Endothelial cell of umbilical vein (primary cell): ENCODE measurements at places on chromosomes 16 and 17.
A peak's percentile ranks its signal among the peaks of the same experiment; 100 is the strongest.

DNA sequence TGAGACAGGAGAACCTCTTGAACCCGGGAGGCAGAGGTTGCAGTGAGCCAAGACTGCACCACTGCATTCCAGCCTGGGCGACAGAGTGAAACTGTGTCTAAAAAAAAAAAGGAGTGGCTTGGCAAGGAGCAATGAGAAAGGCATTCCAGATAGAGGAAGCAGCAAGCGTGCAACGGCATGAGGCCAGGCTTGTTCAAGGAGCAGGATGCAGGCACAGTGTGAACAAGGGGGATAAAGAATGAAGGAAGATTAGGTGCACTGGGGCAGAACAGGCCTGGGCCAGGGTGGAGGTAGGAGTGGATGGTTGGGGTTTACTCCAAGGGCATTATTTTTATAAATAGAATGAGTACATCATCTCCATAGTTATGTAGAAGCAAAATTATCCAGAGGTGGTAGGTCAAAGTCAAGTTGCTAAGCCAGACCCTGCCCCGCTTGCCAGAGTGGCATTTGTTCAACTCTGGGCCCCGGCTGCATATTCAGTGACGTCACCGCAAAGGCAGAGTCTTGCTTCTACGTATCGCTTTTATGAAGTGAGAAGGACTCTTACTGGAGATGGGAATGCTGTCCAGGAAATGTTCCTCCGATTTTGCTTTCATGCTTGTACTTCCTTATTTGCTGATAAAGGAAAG, 100.2 kb downstream of the KATNIP start:
- peak; percentile 25 for DNase-seq

DNA sequence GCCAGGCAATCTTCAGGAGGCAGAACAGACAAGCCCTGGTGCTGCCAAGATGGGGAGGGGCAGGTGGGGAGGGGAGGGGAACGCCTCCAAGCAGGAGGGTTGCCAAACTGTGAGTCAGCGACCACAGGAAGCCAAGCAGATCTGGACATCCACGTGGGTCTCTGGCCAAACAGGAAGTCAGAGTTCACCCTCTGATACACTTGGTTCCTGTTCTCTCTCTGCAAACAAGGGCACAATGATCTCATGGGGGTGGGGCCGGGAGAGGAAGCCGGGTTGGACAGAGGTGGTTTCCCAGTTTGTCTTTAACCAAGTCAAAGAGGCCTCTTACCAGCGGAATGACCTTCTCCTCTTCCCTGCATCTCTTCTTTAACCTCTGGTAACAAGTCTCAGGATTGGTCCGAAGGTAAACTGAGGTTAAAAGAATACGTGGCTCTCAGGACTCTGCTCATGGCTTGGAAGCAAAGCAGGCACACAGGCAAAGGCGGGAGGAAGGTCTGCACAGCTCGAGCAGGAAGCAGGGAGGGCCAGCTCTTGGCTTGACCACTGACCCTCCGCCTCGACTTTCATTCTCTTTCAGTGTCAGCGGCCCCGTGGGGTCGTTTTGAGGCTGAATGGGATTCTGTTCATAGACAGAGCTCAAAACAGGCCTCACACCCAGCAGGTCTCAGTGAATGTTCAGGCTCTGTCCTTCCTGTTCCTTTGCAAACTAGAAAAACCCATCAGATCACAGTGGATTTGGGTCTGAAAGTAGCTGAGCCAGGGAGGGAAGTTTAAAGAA, 32.9 kb downstream of the TK2 start:
- peak; percentile 100 for DNase-seq

GRCh38 chr17:63573634-63574033, 23.4 kb downstream of the DCAF7 start:
- DNase-seq: no peak

DNA sequence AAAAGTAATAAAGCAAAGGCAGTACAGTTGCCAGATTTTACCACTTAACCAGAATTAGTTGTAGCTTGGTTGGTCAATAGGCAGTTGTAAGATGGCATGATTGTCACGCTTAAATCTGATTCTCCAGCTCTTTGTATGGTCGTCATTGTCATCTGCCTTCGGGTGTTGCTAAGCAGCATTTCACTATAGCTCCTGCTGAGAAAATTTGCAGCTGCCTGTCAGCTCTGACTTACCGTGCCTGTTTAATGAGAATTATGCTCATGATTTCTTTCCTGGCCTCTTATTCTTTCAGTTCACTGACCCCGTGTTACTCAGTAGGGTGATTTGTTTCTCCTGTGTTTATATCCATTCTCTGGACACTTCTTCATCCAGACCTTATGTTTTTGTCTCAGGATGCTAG, 66.7 kb downstream of the TANGO6 start:
- no peak for DNase-seq

DNA sequence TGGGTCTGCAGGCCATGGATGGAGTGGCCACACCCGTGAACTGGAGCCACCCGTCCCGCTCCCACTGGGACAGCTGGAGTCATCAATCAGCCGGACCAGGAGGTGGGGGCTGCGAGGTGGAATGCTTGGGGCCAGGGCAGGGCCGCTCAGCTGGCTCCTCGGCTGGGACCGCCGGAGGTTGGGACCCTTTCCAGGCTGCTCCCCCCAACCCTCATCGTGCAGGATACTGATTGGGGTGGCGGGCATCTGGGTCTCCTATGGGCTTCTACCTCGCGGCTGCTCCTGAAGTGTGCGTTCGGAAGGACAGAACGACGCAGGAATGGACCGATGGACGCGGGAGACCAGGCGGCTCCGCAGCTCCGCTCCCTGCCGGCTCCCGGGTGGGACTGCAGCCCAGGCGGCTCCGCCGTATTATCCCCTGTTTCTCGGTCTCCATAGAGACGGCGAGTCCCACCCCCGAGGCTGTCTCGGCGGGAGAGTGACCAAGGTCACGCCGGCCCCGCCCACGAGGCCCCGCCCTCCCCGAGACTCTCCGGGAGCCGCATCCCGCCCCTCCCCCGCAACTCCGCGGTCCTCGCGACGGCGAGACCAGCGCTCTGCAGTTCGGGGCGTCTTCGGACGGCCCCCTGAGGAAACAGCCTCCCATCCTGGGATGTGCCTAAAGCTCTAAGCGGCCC, at the start of gene TPPP3:
TSS of gene TPPP3 (minus strand) at position 388 of the 677 bp plus-strand sequence. CDS start 2,387 bp downstream, outside the sequence.
- DNase-seq: peak; percentile 81

GRCh38 chr16:66304151-66304550, 62.3 kb upstream of the CDH5 start:
- DNase-seq: no peak

- DNase-seq: no peak
Measured at GRCh38 chr16:18958621-18959029, 25.1 kb upstream of the TMC7 start.

DNA sequence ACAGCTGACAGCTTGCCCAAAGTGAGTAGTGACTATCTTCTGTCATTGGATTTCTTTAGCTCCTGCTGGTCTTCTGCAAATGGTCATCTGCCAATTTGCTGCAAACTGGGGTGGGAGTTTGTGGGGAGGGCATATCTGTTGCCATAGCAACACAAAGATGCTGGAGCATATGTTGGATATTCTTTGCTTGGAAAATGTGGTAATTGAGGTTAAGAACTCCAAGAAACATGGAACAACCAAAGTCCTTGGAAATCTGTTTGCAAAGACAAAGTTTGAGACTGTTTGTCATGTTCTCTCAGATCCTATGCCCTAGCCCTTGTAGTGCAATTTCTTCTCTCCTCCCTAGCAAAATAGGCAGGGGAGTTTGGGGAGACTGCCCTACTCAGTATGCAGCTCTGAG, 155.3 kb downstream of the PRKCB start:
- DNase-seq: no peak

DNA sequence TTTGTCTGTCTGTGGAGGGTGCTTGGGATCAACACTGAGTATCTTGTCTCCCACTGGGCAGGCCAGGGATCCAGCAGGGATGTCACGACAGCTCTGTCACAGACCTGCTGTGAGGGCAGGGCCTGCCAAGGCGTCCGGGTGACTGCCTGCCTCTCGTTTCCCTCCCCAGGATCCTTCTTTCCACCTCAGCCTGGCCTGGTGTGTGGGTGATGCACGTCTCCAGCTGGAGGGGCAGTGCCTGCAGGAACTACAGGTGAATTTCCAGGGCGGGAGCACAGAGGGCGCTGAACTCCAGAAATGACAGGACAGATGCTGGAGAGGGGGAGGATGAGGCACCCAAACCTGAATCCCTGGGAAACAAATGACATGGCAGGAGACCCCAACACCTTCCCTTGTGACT, 6.8 kb upstream of the MMP15 start:
- DNase-seq: no peak

- no peak for DNase-seq
Measured at GRCh38 chr16:21689107-21689506, 25.3 kb downstream of the OTOA start.

DNA sequence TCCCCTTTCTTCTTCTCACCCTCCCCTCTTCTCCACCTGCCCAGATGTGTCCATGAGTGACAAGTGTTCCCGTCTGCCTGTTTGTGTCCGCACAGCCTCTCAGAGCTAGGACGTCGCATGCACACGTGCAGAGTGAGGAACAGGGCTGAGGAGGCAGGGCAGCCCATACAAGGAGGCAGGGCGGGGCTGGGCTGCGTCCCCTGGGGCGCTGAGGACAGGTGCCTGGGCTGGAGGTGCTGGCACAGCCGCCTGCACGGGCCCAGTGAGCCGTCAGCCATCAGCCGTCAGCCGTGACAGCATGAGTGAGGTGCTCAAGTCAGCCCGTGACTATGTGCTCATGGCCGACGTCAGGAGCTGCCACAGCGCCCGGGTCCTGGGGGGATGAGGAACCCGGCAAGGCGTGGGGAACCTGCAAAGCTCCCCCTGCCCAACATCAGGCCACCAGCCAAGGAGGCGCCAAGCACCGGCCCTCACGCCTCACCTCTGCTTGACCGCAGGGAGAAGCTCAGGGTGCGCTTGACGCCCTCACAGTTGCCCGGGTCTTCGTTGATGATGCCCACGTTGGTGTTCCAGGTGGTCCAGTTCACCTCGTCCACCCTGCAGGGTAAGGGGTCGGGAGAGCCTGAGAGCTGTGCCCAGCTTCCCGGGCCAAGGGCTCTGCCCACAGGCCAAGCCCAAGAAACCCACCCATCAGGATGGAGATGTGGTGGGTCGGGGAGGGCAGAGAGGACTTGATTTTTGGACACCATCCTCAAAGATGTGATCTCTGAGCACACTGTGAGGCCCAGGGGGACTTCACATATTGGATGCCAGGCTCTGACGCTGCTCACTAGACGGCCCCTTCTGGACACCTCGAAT, 13.7 kb upstream of the TRPV3 start:
- DNase-seq: no peak

GRCh38 chr16:53780051-53780450, 76.1 kb downstream of the FTO start:
- no peak for DNase-seq

DNA sequence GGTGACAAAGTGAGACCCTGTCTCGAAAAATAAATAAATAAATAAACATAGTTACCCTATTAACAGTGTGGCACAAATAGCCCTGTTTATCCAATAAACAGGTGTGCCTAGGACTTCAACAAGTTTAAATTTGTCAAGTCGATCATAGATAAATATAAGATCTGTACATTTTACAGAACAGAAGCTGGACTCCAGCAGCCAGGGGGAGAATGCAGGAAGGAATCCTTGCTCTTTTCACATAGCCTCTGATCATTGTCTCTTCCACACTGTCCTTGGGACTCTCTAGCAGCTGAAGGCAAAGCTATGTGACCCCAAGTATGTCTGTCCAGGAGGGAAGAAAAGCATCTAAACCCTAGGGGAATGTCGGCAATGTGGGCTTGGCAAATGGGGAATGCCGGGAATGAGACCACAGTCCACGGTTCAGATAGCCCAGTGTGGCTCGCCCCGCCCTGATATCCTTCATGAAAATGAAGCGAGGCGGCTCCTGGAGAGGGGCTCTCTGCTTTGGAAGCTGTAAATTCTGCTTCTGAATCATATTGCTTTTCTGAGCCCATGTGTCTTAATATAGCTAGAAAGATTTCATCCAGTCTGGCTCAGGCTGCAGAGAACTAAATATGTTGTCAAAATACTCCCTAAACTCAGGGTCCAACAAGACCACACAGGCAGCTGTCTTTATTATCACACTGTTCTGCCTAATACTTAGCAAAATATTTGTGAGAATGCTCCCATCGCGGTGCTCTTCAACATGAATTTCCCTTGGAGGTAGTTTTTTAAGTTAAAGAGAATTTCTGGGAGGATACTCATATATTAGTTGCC, 24.9 kb upstream of the GRB2 start:
- DNase-seq: no peak

- DNase-seq: peak; percentile 85
Measured at GRCh38 chr17:64320613-64321553, 57.8 kb upstream of the TEX2 start.

- no peak for DNase-seq
Measured at GRCh38 chr16:25679511-25679910, 12.2 kb upstream of the HS3ST4 start.

DNA sequence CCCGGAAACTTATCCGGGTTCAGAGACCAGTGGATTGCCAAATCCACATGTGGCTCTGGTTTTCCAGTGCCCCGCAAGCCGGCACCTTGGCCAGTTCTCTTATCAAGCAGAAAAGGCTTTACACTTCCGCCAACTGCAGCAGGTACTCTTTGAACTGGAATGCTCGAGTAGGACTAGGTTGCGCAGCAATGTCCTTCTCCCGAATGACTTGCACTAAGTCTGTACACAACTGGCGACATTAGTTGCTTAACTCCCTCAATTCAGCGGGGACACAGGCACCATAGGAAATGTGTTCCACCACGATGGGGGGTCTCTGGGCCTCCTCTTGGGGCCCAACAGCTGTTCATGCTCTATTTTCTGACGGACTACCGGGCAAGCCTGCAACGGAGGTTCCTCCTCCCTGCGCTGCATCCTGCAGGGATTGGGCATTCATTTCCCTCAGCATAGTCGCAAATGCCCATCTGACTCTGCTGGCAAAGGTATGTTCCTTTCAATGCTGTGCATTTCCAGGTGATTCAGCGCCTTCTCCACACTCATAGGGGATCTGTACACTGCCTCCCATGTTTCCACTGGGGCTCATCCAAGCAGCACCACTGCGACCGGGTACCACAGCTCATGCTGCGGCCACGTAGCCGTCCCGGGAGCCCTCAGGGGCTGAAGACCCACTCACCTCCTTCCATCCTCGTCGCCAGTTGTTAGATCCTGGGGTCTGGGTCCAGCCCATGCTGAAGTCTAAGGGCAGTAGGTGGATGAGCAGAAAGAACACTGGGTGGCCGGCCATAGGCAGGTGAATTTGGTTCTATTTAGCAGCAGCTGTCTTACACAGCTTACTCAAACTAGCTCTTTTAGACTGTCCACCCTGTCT, 34.2 kb upstream of the APPBP2 start:
- DNase-seq: no peak

DNA sequence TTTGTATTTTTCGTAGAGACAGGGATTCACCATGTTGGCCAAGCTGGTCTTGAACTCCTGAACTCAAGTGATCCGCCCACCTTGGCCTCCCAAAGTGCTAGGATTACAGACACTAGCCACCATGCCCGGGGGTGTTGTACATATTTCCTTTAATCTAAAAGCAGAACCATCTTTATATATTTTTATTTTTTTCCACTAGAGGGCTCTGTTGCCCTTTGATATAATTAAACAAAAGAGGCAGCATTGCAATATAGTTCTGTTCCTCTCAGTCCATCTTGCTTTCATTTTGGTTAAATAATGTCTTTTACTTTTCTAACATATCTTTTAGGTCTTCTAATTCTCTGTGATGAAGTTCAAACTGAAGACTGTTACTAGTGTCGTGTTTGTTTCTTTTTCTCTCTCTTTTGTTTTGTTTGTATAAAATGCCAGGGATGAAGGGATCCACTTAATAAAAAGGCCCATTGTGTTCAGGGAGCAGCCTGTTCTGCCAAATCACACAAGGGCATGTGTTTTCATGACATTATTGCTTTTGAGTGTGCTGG, 23.4 kb downstream of the WWOX start:
- peak; percentile 79 for DNase-seq
